ENCODE measurements at places on chromosomes 4 and X.
A peak's percentile ranks its signal among the peaks of the same experiment; 100 is the strongest.

DNA sequence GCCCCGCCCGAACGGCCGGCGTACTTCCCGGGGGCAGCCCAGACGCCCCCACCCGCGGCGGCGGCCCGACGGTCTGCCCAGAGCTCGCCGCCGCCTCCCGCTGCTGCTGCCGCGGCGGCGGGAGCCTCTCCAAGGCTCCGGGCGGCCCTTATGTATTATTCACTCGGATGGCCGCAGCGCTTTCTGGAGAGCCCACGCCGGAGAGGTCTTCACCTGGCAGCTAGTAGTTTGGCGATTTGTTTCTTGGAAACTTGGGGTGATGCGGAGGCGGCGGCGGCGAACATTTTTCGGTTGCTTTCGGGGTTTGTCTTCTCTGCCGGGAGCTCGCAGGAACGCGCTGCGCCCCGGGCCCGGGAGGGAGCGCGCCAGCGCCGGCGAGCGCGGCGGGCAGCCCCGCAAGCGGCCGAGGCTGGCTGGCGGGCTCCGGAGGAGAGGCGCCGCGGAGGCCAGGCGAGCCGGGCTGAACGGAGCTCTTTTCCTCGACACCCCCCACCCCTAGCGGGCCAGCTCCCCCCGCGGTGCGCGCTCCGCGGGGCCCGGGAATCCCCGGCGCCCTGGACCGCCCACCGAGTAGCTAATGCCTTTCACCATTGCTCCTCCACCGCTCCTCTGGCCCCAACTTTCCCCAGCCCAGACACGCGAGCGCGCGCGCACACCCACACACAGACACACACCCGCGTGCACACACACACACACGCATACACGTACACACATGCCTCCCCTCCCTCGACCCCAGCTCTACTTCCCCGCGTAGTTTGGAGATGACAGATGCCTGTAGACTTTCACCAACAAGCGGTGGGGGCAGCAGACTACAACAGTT, 113.5 kb downstream of the DHX15 start:
- DNase-seq, result no peak

DNA sequence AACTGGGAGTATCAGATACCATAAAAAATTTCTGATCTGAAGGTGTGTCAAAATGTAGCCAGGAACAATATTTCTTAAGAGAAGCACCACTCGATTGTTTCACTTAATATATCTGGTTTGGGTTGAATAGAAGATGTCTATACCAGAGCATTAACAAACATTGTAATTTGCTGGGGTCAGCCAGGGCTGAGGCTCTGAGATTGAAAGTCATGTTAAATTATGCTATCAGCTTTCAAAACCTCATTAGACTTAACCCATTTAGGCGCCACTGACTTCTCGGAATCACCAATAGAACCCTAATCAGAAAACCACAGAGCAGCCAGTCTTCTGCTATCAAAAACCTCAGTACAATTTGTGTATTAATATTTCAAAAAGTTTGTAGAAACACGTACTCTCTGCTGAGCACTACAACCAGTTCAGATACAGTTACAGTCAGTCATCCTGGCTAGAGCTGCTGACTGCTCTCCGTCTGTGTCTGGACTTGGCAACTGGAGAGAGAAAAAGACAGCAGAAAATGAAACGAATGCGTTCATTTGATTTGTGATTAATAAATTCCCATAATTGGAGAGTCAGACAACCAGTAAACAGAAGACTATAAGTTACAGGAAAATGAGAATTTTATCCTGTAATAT, 848.6 kb upstream of the PABPC4L start:
- no peak for DNase-seq

DNA sequence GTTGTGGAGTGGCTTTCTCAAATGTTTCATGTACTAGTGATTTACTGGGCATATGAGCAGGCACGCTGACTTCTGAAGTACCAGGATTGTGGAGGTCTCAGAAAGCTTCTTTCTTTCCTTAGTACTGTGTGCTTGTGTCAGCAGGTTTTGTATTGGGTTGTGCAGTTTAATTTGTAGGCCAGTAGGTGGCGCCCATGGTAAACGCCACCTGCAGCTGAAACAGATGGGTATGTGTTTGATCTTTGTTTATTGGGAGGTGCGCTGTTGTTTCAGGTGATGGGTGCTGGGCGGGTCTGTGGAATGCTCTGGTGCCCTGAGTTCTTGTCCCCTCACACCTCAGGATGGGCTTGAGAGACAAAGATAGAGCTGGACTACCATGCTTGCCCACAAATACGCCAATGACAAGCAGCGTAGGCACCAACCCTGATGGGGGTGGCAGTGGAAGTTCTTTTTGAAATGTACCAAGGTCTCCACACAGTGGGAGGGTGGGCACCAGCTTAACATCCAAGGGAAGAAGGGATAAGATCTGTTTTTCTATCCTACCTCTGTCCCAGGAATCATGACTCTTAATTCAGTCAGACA, 141.5 kb downstream of the RPS6KA6 start:
- peak; percentile 11 for DNase-seq

GRCh38 chr4:25904748-25905082, 9.3 kb upstream of the SMIM20 start:
- DNase-seq, result no peak

DNA sequence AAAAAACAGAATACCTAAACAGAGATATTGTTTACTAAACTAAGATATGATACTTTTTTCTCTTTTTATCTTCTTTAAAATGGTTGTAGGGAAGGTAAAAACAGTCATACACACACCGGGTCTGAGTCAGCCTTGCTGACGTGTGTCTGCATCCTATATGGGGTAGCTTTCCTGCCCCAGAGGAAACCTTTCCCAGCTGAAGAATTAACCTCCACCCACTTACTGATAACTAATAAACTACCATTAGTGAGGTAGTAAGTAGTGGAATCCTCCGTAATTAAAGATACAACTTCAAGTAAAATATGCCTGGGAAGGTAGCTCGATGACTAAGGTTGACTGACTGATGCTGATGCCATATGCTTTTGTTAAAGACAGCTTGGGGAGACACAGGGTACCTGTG, 312.2 kb downstream of the DCTD start:
- DNase-seq, result no peak

DNA sequence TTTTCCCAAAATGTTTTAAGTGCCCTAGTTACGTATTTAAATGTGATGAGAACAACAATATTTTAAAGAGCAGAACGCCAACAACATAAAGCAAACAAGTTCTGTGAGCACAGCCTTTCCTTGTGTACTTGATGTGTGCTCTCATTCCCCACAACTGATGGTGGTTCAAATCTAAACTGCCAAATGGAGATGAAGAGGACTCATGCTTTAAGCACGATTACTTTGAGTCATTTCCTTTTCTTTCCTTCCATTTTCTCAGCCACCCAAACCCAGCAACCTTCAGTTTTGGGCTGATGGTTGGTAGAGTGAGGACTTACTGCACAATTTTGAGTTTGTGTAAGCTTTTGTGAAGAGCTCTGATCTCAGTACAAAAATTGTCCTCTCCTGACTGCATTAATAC, 1.7 kb downstream of the NSD2 start:
- DNase-seq, result no peak

- no peak for DNase-seq
Observed at GRCh38 chr4:113080050-113080449, 30.6 kb downstream of the ANK2 start.

DNA sequence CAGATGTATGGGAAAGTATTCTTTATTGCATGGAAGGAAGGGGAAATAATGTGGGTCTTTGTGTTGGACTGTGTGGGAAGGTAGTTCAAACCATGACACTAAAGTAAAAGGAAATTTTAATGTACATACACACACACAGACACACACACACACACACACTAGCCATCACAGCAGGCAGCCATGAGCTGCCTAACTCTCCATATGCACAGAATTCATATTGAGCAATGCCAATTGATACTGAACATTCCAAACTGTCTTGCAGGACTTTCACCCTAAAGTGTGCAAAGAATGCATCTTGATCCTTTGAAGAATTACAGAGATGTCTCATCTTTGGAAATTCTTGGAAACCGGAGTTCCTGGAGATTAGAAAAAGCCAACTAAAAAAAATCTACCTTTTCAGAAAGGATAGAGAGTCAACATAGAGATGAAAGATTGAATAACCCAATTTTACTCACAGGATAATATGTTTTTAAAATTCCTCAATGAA, 120.6 kb upstream of the MBNL3 start:
- DNase-seq, result no peak

GRCh38 chrX:68945603-68946228, 116.9 kb downstream of the EFNB1 start:
- DNase-seq, result no peak

- no peak for DNase-seq
Observed at GRCh38 chr4:3768842-3769641, 2.9 kb downstream of the ADRA2C start.

DNA sequence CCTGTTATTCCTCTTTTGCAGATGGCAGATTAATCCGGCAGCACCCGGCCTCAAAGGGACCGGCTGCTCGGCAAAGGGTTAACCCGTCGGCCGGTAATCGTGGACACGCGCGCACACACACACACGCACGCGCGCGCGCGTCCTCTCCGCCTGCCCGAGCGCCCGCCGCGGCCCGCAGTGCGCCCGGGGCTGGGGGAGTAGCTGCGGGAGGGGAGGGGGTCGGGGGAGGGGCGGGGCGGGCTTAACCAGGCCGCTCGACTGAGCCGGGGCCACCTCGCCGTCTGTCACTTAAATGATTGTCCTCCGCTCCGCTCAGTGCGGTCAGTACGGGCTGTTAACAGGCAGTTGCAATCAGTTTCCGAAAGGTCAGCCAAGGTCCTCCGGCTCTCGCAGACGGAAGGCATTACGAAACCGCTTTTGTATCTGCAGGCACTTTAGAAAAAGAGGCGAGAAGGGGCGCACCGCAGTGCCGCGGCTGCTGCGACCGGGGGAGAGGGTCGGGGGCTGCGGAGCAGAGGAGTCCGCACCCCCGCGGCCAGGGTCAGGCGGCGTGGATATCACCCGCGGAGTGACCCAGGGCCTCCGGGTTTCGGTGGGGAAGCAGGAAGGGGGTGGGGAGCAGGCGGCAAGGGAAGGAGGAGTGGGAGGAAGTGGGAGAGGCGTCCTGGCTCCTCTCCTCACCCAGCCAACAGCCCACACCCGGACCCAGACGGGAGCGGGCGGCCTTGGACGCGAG, 57.3 kb upstream of the BCOR start:
- DNase-seq, result peak; percentile 46

- DNase-seq, result no peak
Observed at GRCh38 chrX:148567779-148568178, 67.4 kb downstream of the AFF2 start.

DNA sequence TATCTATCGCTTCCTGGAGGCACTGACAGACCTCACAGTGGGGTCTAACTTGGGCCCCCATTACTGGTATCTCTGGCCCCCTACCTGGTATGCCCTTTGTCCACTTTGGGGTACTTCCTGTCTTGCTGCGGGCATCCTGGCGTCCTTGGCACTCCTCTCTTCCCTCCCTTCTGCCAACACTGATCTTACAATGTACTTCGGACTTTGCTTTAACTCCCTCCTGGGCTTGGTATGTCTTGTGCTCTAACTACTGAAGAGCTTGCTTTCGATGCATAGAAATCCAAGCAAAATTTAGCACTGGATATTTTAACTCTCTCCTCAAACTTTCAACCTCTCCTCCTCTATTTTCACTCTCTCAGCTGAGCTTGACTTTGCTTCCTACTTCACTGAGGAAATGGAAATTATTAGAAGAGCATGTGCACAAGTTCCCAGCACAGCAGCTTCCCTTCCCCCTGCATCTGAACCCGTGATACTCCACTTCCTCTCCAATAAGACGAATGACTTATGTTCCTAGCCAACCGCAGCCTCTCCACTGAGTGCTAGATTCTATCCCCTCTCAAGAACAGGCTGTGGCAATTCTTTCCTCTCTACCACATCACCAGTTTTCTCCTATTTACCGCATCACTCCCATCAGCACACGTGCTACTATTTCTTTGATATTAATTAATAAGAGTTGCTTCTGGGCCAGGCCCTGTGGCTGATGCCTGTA, 52.9 kb downstream of the SUPT20HL2 start:
- no peak for DNase-seq

GRCh38 chr4:92304606-92305005, 840 bp downstream of the GRID2 start:
- no peak for DNase-seq

DNA sequence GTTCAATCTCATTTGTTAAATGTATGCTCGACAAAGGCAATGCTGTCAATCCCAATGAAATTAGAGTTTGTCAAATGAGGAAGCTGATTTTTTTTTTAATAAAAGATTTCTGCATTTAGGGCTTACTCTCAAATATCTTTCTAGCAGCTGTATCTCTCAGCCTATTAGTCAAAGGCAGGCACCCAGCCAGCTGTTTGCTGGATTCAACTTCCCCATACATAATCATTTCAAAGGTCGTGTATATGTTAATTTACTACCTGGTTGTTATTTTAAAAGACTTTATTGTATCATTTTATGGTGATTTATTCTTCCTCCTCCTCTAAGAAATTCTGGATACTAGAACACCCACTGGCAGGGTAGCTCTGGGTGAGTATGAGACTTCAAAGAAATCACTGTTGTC, 27.1 kb downstream of the RAI2 start:
- DNase-seq, result no peak

- no peak for DNase-seq
Observed at GRCh38 chr4:5433196-5433595, 275.2 kb downstream of the EVC2 start.

GRCh38 chr4:112748352-112748878, 111.5 kb downstream of the LARP7 start:
- DNase-seq, result no peak

Measured in LNCaP clone FGC (cell line).